Tibial artery (tissue), 4 donors: ENCODE measurements at places on chromosomes 7 and 10.
A peak's percentile ranks its signal among the peaks of the same experiment; 100 is the strongest.

GRCh38 chr10:48233559-48234005 lies 40.9 kb downstream of the FRMPD2 start:
- no peaks in the 10 kb centered on the region for H3K4me1 ChIP-seq
- peaks cover 11% of the 10 kb centered on the region for H3K27me3 ChIP-seq
- H3K27ac ChIP-seq, result no peak overlapping the region
- no peaks in the 10 kb centered on the region for H3K36me3 ChIP-seq
- H3K4me3 ChIP-seq, result no peak overlapping the region

DNA sequence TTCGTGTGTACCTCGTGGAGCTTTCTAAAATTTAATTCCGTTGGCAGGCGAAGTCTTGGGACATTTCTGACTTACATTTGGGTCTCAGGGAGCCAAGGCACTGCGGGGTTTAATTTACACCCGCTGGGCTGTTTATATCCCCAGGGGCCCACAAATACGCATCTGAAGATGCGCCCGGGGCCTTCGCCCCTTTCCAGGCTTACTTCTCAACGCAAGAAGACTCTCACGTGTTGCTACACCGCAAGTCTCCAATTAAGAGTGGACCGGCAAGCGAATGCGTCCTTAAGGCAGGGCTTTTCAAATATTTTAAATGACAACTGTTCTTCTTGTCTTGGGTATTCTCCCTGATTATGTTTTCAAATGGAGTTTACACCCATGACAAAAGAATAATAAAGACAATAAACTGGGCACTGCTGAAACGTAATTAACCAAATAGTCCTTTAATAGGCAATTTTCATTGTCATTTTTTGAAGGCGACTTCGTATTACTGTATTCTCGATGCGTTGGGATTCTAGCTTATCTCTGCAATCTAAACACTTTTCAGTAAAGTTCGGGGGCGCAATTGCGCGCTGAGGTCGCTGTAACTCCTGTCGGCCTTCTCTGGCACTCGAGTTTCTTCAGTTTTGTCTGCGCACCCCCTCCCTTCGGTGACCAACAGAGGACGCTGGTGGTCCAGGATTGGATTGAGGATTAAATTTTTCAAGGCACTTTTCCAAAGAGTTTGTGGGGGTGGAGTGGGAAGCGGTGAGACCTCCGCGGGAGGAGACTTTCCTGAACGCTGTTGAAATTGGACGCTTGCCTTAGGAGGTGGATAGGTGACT lies 837 bp upstream of the IGFBP3 start:
- peaks cover 70% of the 10 kb centered on the region for H3K4me1 ChIP-seq
- peaks cover 3% of the 10 kb centered on the region for H3K36me3 ChIP-seq
- H3K27me3 ChIP-seq, result no peaks in the 10 kb centered on the region
- peak overlapping the region; percentile 64 for H3K4me3 ChIP-seq
- peak overlapping the region; percentile 73 for H3K27ac ChIP-seq

DNA sequence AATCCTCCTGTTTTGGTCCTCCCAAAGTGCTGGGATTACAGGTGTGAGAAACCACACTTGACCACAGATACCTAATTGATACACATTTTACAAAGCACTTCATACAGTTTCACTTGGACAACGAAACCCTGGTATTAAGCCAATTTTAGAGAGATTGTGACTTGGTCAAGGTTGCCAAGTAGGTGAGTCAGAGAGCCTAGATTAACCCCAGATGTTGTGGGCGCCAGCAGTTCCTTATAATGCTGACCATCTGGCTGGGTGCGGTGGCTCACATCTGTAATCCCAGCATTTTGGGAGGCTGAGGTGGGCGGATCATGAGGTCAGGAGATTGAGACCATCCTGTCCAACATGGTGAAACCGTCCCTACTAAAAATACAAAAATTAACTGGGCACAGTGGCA lies 4.9 kb upstream of the PHKG1 start:
- no peaks in the 10 kb centered on the region for H3K27me3 ChIP-seq
- DNase-seq, result peak; percentile 57
- no peaks in the 10 kb centered on the region for H3K4me1 ChIP-seq
- H3K27ac ChIP-seq, result no peak overlapping the region

DNA sequence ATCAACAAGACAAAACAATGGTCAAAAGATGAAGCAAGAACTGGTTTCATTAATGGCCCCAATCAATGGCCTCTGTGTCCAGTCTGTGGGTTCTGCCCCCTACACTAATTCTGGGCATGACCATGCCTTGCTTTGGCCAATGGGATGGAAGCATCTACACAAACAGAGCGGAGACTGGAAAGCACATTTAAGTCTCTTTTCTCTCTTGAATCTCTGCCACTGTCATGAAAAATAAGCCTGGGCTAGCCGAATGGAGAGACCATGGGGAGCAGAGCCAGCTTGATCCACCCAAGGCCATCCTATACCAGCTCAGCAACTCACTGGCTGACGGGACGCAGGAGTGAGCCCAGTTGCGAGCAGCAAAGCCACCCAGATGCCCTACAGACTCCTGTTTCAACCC lies 30.9 kb downstream of the ANKRD16 start:
- peaks cover 6% of the 10 kb centered on the region for H3K36me3 ChIP-seq
- no peaks in the 10 kb centered on the region for H3K4me1 ChIP-seq

GRCh38 chr7:1086588-1087464 lies 1.1 kb upstream of the GPER1 start:
- peaks cover 10% of the 10 kb centered on the region for H3K36me3 ChIP-seq
- peak; percentile 74 for DNase-seq
- peak overlapping the region; percentile 46 for H3K4me3 ChIP-seq

DNA sequence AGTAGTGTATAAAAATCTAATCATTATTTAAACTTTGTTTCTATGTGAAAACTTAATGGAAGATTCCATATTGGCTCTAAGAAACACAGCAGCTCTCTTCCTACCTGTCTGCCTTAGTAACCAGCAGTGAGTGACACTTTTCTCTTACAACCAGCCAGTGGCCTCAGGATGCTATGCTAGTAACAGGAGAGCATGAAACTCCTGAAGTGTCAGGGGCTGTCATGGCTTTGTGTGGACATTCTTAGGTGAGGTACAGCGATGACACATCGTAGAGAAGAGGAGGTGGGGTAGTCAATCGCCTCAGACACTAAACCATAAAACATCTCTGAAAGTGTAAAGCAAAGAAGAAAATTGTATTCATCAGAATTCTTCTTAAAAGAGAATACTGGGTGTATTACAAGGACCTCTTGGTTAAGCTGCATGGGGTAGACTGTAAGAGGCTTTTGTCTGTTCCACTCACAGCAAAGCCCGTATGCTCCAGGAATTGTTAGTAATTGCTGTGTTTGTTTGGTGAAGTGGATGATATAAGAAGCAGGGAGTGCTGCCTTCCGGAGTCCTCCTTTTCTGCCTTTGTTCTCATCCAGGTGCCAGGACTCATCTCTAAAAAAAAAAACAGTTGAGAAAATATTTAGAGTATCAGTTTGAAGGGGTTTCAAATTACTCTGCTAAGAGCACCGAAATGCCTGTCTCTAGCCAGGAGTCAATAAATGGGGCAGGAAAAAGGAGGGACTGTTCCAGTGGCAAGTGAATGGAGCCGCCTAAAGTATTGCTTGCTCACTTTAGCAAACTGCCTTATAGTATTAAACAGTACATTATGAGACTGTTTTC lies 518.8 kb downstream of the CNTNAP2 start:
- H3K36me3 ChIP-seq, result no peaks in the 10 kb centered on the region
- no peaks in the 10 kb centered on the region for H3K4me1 ChIP-seq
- DNase-seq, result no peak
- H3K27ac ChIP-seq, result no peak overlapping the region
- no peaks in the 10 kb centered on the region for H3K27me3 ChIP-seq

DNA sequence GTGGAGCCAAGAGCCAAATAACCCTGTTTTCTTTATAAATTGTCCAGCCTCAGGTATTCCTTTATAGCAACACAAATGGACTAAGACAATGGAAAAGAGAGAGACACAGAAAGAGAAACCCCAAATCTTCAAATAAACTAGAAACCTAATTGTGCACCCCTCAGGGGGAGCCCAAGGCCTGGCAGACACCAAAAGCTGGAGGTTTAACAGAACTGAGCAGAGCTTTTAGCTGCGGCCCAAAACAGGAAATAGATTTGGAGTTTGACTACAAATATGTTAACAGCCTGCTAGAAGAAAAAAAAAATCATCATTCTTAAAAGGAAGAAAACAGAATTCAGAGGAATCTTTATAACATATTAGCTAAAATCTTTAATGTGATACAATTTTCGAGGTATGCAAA lies 1135.0 kb downstream of the GATA3 start:
- no peak for DNase-seq
- no peaks in the 10 kb centered on the region for H3K4me1 ChIP-seq
- H3K27ac ChIP-seq, result no peak overlapping the region
- H3K4me3 ChIP-seq, result no peak overlapping the region
- no peaks in the 10 kb centered on the region for H3K27me3 ChIP-seq
- H3K36me3 ChIP-seq, result no peaks in the 10 kb centered on the region

DNA sequence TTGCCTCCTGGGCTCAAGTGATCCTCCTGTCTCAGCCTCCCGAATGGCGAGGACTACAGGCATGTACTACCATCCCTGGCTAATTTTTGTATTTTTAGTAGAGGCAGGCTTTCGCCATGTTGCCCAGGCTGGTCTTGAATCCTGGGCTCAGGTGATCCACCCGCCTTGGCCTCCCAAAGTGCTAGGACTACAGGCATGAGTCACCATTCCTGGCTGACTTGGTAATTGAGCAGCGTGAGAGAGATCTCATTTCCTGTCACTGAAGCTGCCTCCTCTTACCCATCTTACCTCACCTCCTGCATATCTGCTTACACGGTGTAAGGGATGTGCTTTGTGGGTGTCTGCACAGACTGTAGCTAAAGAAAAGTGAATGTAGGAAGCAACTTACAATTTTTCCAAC lies 9.7 kb downstream of the IFIT3 start:
- peaks cover 17% of the 10 kb centered on the region for H3K4me1 ChIP-seq
- no peak overlapping the region for H3K27ac ChIP-seq
- no peak overlapping the region for H3K4me3 ChIP-seq
- H3K27me3 ChIP-seq, result no peaks in the 10 kb centered on the region

DNA sequence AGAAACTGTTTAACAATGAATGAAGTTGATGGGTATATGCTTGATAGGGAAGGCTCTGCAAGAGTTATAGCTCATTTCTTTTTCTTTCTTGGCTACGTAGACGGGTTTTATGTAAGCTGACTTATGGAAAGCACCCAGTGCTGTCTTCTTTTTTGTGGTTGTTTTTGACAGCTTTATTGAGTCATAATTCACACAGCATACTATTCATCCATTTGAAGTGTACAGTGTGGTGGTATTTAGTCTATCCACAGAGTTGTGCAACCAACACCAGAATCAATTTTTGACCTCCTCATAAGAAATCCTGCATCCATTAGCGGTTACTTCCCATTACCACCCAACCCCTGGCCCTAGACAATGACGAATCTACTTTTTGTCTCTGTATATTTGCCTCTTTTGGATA lies 240.6 kb upstream of the KIAA1217 start:
- no peaks in the 10 kb centered on the region for H3K4me1 ChIP-seq
- H3K27me3 ChIP-seq, result no peaks in the 10 kb centered on the region
- H3K36me3 ChIP-seq, result no peaks in the 10 kb centered on the region
- H3K27ac ChIP-seq, result no peak overlapping the region
- no peak for DNase-seq
